ENCODE measurements at places on chromosomes 16 and 17. TPM values are rescaled to one million over a fixed set of nuclear protein-coding genes. Genes with fewer than 3 reads are reported as not detected.

TBX2 gene
- total RNA-seq = not detected

CCL4 gene
- 0.59 TPM for total RNA-seq

KRTAP3-1 gene
- total RNA-seq = not detected

SEC14L5 gene
- 1.5 TPM for total RNA-seq

- no peaks in the 10 kb centered on the region for H3K4me1 ChIP-seq
- no peak overlapping the region for H3K4me3 ChIP-seq
- DNase-seq = no peak
- no peaks in the 10 kb centered on the region for H3K27me3 ChIP-seq
These were observed 127.0 kb upstream of the CIBAR2 start for GRCh38 chr16:85239239-85239638.

GRCh38 chr16:49672753-49673152, 183.2 kb downstream of the ZNF423 start:
- DNase-seq = no peak
- no peaks in the 10 kb centered on the region for H3K4me1 ChIP-seq
- no peak overlapping the region for H3K27ac ChIP-seq
- H3K4me3 ChIP-seq = no peak overlapping the region

DNA sequence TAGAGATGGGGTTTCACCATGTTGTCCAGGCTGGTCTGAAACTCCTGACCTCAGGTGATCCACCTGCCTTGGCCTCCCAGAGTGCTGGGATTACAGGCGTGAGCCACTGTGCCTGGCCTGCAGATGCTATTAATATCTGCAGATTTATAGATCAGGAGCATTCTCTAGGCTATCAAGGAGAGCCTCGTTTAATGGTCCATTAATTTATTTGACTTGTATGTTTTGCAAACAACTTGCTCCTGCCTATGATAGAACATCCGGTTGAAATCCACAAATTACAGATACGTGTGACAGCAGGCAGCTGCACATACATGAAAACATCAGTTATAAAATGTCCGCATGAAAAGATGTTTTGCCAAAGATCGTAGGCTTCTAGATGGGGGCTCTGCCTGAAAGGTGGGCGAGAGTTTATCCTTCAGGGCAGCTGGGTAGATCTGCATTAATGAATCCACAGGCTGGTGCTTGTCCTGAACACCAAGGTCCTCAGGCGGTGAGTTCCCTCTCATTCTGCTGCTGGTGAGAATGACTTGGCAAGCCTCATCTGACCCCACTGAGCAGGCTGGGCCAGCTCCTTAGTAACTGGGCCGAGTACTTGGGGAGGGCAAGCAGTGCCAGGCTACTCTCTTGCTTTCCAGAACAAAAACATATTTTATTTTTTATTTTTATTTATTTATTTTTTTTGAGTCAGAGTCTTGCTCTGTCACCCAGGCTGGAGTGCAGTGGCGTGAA, 37.1 kb upstream of the MGAT5B start:
- H3K4me1 ChIP-seq = no peaks in the 10 kb centered on the region
- DNase-seq = no peak
- H3K36me3 ChIP-seq = no peaks in the 10 kb centered on the region
- no peak overlapping the region for H3K27ac ChIP-seq
- H3K27me3 ChIP-seq = no peaks in the 10 kb centered on the region

DNA sequence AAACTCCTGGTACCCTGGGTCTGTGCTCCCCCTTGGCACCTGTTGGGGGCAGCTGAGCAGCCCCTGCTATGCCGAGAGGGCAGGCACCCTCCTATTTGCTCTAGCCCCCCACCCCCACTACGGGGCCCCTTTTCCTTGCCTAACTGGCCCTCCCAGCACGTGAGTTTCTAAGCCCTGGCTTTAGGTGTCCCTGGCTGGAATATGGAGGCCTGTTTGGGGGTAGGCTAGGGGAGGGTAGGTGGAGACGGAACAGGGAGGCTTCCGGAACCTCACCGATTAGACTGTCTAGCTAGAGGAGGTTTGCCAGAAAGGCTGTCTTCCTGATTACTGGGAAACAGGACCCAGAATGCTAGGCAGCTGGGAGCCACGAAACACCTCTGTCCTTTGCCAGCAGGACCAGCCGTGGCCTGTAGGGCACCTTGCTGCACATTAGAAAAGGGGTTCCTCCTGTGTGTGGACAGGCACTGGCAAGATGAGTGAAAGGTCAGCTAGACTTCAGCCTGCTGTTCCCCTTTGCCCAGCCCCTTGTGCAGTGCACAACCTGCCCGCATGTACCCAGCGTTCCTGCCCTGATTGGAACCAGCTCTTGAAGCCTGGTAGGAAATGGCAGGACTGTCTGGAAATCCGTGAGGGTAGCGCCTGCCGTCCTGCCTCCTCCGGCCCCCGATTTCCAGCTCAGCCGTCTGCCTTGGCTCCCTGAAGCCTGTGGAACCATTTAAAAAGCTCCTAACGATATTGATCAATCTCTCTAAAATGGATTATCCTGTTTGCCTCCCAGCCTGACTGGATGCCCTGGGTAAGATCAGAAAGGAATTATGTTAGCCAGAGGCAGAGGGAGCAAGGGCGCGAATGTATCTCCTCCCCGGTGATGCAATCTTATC, 83.4 kb upstream of the GSE1 start:
- H3K4me1 ChIP-seq = no peaks in the 10 kb centered on the region
- H3K36me3 ChIP-seq = no peaks in the 10 kb centered on the region
- DNase-seq = no peak
- H3K27ac ChIP-seq = no peak overlapping the region

DNA sequence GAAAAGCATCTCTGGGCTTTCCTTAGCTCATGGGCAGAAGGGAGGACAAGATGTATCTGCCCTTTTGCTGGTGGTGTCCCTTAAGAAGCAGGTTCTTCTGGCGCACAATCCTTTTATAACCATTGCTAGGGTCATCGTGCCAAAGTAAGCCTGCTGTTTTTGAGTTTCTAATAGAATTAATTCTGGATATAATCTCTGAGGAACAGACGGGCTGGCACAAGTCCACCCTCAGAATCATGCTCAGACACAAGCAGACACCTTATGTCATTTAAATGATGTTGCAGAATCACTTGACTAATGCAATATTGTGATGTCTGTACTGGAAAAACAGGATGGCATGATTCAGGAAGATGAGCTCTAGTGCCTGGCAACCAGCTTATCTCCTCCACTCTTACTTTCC, 18.8 kb upstream of the MMD start:
- H3K4me3 ChIP-seq = no peak overlapping the region
- no peaks in the 10 kb centered on the region for H3K4me1 ChIP-seq
- no peaks in the 10 kb centered on the region for H3K36me3 ChIP-seq
- H3K27me3 ChIP-seq = peaks cover 3% of the 10 kb centered on the region
- no peak overlapping the region for H3K27ac ChIP-seq

DNA sequence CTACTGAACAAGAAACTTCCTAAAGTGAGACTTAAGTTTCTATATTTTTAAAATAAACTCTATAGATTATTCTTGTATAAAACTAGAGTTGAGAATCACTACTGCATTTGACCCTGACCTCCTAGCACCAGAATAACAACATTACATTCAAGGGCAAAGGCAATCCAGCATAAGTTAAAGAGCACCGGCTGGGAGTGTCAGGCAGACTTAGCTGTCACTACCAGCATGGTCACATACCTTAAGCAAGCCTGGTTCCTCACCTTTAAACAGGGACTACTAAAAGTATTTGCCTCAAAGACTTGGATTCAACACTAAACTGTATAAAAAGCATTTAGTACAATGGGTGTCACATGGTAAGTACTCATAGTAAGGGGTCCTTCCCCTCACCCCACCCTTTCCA, 90.4 kb downstream of the SSH2 start:
- H3K4me3 ChIP-seq = no peak overlapping the region
- no peaks in the 10 kb centered on the region for H3K27me3 ChIP-seq
- no peaks in the 10 kb centered on the region for H3K4me1 ChIP-seq

GRCh38 chr16:84678541-84678940, 21.3 kb upstream of the USP10 start:
- no peak for DNase-seq
- H3K4me3 ChIP-seq = no peak overlapping the region
- peaks cover 10% of the 10 kb centered on the region for H3K27me3 ChIP-seq
- no peak overlapping the region for H3K27ac ChIP-seq
- H3K36me3 ChIP-seq = no peaks in the 10 kb centered on the region

GRCh38 chr17:44642834-44643233, 13.4 kb upstream of the MEIOC start:
- no peak for DNase-seq
- no peaks in the 10 kb centered on the region for H3K36me3 ChIP-seq
- no peaks in the 10 kb centered on the region for H3K4me1 ChIP-seq
- H3K27me3 ChIP-seq = peaks cover 8% of the 10 kb centered on the region

GRCh38 chr16:88638323-88639230, at the start of gene IL17C:
Gene IL17C, plus strand, starts transcription at chr16:88638572. Its CDS starts 70 bp downstream, at chr16:88638642.
- H3K36me3 ChIP-seq = peaks cover 5% of the 10 kb centered on the region
- no peak within 1 kb of the TSS for H3K4me3 ChIP-seq
- DNase-seq = no peak
- no peak within 1 kb of the TSS for H3K27ac ChIP-seq
- peaks cover 58% of the 10 kb centered on the region for H3K4me1 ChIP-seq
- no peaks in the 10 kb centered on the region for H3K27me3 ChIP-seq

DNA sequence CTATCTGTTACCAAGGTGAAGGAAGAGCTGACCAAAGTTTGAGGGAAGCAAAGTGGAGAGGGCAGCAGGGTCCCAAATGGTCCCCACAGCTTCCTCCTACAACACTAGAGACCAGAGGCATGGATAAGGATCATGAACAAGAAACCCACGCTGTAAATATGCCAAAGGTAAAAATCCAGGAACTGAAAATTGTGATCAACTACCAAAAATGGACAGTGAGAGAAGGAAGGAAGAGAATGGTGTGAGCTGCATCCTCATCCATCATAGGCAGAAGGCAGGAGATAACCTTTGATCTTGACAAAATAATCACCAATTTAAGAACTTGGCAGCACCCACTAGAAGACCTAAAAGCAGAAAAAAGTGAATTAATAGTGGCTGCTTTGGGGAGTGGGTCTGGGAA, 66.2 kb downstream of the CYTH1 start:
- H3K27me3 ChIP-seq = no peaks in the 10 kb centered on the region
- peak overlapping the region; percentile 65 for H3K4me3 ChIP-seq
- no peak for DNase-seq
- H3K27ac ChIP-seq = peak overlapping the region; percentile 69
- H3K36me3 ChIP-seq = peaks cover 6% of the 10 kb centered on the region
- peaks cover 88% of the 10 kb centered on the region for H3K4me1 ChIP-seq

GRCh38 chr17:64551461-64551860, 44.7 kb downstream of the CEP95 start:
- no peaks in the 10 kb centered on the region for H3K4me1 ChIP-seq
- H3K4me3 ChIP-seq = no peak overlapping the region
- H3K27ac ChIP-seq = no peak overlapping the region
- no peak for DNase-seq
- H3K27me3 ChIP-seq = no peaks in the 10 kb centered on the region

Measured in CD4-positive, CD25-positive, alpha-beta regulatory T cell (primary cell).